ENCODE measurements at places on chromosomes 6 and 20.

- no peak for DNase-seq
Measured at GRCh38 chr6:52359403-52359802, 2.5 kb upstream of the PAQR8 start.

DNA sequence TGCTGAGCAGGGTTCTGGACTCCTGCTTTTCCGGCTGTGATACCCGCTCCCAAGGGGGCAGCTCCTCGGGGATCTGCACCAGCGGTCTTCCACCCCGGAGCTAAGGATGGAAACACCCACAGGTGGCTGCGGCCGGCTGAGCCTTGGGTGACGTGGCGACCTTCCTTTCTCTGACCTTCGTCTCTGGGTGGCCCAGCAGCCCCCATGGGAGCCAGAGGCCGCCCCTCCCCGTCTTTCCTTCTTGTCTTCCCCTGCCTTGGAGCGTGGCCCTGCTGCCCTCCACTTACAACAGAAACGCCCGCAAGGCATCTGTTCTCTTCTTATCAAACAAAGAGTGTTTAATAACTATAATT is 405.7 kb downstream of the TAF4 start:
- DNase-seq = peak; percentile 85

DNA sequence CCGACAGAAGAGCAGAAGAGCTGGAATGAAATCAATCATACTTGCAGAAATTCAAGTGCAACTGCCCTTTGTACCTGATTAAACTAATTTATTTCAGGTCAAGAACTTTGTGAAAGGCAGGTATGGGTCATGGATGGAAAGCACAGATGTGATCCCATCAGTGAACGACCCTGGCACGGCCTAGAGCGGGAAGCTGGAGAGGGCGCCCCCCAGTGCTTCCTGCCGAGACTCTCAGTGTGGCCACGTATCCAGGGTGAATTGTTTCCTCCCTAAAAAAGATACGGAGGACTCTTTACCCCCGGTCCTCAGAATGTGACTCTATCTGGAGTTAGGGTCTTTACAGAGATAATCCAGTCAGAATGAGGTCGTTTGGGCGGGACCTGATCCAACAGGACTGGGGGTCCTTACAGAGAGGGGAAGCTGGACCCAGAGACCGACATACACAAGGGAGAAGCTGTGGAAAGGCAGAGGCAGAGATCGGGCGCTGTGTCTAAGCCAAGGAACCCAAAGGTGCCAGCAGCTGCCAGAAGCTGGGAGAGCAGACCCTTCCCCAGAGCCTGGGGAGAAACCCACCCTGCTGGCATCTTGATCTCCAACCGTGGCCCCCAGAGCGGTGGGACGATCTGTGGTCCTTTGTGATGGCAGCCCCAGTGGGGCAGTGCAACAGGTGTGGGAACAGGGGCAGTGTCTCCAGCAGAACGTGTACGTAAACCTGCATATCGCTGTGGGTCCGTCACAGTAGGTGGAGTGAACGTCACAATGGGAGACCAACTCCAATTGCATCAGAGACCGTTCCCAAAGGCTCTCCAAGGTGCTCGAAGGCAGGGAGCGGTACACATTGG is 91.9 kb downstream of the TAF4 start:
- DNase-seq = no peak

GRCh38 chr20:34085544-34086040 is 26.5 kb downstream of the EIF2S2 start:
- DNase-seq = no peak

DNA sequence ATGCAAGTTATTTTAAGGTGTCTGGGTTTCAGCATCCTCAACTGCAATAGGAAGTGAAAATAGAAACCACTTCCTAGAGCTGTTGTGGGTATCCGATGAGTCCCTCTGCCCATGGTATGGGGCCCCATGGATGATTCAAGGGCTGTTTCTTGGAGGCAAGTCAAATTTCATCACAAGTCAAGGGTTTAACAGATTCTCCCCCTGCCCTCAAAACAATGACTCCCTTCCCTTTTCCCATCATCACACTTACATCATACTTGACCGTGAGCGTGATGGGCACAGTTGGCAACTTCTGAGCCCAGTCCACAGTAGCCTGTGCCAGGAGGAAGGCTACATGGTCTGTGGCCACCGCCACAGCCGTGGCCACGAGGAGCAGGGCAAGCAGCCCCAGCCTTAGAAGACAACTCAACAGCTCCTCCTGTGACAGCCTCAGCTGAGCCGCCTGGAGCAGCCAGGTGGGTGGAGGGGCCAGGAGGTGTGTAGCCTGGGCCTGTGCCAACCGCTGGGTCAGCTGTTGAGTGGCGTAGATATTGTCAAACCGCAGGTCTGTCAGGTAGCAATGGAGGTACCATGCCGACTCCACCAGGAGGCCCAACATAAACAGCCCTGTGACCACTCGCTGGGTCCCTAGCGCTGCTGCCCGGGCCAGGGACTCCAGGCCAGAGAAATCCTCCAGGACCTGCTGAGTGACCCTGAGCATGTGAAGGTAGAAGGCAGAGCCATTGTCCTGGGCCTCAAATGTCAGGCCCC is 5.2 kb downstream of the OCSTAMP start:
- DNase-seq = no peak

- peak; percentile 5 for DNase-seq
Measured at GRCh38 chr6:44004625-44005506, 122.4 kb downstream of the MRPL14 start.

DNA sequence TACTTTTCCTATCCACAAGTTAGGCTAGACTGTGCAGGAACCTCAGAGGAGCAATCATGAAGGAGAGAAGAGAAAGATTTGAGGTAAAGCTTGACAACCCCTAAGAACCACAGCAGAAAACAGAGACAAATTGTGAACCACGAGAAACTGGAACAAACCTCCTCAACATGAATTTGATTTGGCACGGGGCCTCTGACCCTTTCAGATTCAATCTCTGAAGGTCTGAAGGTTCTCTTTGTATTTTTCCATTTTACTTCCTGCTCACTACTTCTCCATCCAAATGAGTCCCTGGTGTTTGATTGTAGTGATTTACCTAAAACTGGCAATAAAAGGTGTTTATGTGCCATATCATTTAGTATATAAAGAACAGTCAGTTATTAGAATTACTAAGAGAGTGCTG is 126.1 kb upstream of the STXBP5 start:
- DNase-seq = no peak

- no peak for DNase-seq
Measured at GRCh38 chr6:89440200-89440599, 7.2 kb downstream of the ANKRD6 start.

GRCh38 chr6:97947841-97948240 is 664.8 kb upstream of the MMS22L start:
- DNase-seq = no peak

DNA sequence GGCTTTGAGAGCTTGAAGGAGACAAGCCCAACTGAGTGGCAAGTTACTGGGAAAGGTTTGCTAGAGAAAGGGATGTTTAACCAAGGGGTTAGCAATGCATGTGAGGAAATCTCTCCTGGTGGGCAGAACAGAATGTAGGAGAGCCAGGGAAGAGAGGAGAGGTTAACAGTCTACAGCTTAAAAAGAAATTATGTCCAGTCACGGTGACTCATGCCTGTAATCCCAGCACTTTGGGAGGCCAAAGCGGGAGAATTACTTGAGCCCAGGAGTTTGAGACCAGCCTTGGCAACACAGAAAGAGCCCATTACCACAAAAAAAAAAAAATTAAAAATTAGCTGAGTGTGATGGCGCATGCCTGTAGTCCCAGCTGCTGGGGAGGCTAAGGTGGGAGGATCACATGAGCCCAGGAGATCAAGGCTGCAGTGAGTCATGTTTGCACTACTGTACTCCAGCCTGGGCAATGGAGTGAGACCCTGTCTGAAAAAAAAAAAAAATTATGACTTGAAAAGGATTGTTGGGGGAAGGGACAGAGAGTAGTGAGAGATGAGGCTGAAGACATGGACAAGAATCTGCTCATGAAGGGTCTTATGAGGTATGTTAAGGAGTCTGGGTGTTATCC is 264.9 kb downstream of the TBC1D7 start:
- no peak for DNase-seq

All from NCI-H1417 (cell line).